Activated CD8-positive, alpha-beta memory T cell treated with anti-CD3 and anti-CD28 coated beads for 4 hours (primary cell): ENCODE measurements at places on chromosomes 11 and 22.

- no peak for DNase-seq
These were observed 22.8 kb downstream of the SLC5A4 start for GRCh38 chr22:32232191-32232830.

GRCh38 chr11:33001281-33001680, 14.4 kb upstream of the DEPDC7 start:
- DNase-seq, result no peak

- no peak for DNase-seq
These were observed 163.8 kb downstream of the FAT3 start for GRCh38 chr11:92388380-92388779.

GRCh38 chr22:47193606-47194329, 431.3 kb downstream of the TBC1D22A start:
- DNase-seq, result no peak

GRCh38 chr11:12436266-12436665, 58.9 kb downstream of the PARVA start:
- DNase-seq, result no peak
